ENCODE measurements at places on chromosomes 2 and 18.

- DNase-seq: no peak
Observed at GRCh38 chr18:44733069-44733753, 52.5 kb downstream of the SETBP1 start.

DNA sequence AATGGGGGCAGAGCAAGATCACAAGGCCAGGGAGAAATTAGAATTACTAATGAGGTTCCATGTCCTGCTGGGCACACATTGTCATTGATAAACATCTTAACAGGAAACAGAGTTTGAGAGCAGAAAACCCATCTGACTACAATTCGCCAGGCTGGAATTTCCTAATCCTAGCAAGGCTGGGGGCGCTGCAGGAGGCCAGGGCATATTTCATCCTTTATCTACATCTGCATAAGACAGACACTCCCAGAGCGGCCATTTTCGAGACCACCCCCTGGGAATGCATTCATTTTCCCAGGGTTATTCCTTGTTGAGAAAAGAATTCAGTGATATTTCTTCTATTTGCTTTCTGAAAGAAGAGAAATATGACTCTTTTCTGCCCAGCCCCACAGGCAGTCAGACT, 152.7 kb downstream of the SUCLG1 start:
- no peak for DNase-seq

DNA sequence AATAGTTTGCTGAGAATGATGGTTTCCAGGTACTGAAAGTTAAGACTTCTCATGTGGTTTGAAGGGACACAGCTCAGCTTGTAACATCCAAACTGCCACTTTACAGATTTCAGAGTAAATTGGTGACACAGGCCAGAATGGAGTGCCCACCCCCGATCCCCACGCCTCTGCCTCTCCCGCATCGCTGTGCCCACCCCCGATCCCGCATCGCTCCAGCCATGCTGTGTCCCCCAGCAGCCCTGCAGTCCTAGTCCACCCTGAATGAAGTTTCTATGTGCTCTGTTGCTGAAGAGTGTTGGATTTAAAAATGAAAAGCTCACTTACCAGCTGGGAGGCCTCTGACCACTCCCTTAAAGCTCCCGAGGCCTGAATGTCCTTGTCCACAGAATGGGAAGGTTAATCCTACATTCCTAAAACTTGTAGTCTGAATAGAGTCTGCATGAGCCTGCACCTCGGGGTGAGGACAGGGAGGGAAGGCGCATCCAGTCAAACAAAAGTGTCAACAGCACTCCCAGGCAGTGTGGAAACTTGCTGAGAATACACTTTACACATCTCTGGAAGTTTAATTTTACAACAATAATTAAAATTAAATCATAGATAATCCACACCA, 176.4 kb upstream of the ID2 start:
- DNase-seq: no peak

GRCh38 chr18:67428158-67428557, 88.4 kb downstream of the DSEL start:
- DNase-seq: no peak

- no peak for DNase-seq
Observed at GRCh38 chr2:75539955-75540716, 20.6 kb downstream of the EVA1A start.

- DNase-seq: no peak
Observed at GRCh38 chr18:54888933-54889332, 60.7 kb downstream of the RAB27B start.

GRCh38 chr2:20823917-20824316, 1.0 kb upstream of the LDAH start:
- DNase-seq: no peak

DNA sequence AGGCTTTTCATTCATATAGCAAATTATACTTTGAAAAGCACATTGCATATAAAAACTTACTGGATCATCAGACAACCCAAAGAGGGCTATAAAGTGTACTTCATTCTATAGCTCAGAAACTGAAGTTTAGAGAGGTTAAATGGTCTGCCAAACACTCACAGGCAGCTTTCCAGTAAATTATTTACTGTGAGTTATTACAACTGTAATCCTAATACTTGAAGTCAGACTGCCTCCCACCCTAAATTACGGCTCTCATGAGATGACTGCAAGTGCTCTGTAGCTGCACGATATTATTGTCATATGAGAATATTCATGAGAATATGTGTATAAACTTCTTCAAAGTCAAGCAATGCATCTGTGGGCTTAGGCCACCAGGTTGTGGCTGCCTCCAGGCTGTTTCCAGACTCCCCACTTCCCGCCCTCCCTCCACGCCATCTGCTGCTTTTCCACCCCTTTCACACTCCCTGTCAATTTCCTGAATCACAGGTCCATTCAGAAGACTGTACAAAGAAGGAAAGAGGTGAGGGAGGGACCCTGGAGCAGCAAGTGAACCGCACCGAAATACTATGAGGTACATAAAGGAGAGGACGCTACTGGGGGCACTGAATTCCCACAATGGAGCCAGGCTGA, 111.1 kb upstream of the SPOPL start:
- DNase-seq: no peak

GRCh38 chr18:79572848-79573451, 106.7 kb upstream of the CTDP1 start:
- DNase-seq: no peak

- no peak for DNase-seq
Observed at GRCh38 chr18:71798986-71799673, 745.0 kb downstream of the CBLN2 start.

DNA sequence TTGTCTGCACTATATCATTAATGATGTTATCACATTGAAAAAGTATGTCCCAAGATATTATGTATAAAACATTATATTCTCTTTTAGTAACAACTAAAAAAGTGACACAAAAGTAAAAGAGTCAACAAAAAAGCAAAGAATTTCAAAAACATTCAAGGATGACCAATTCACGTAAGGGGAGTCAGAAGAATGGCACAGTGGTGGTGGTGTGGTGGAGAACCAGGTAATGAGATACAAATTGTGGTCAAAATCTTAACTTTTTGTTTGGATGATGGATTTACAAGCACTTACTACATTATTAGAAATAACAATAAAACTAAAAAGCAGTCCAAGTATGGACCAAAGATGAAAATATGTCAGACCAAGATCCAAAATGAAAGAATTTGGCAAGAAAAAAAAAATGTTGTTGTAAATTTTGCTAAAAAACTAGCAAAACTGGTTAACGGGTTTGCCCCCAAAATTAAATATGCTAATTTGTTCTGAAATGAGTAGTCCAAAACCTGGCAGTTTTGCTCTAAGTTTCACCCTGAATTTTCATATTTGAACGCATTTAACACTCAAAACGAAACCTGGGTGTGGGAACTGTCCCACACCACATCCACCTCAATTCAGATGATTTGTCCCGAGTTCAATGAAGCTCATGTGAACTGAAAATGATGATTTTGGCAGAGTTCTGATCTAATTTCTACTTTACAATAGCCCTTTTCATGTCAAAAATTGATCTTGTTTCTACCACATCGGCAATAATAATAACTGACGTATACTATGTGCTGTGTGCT, 135.8 kb downstream of the IKZF2 start:
- DNase-seq: no peak

DNA sequence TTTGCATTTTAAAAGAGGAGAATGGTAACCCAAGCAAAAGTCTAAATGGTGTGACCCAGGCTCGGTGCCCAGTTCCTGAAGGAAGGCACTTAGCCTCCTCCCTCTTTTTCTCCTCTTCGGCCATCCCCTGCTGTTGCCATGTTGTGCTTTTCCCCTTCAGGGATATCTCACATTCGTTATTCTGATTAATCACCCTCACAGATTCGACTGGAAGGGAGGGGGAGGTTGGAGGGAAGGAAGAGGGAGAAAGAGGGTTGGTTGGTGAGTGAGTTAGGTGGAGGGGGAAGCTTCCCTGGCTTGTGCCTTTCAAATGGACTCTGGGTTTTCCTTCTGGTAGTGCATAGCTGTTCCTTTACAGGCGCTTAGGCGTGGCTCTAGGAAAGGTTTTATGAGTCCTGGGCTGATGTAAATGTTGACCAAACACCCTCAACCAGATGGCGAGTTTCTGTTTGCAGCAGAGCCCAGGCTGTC, 39.0 kb upstream of the LYPD6B start:
- no peak for DNase-seq

GRCh38 chr2:120104772-120105171, 91.9 kb downstream of the EPB41L5 start:
- DNase-seq: no peak

DNA sequence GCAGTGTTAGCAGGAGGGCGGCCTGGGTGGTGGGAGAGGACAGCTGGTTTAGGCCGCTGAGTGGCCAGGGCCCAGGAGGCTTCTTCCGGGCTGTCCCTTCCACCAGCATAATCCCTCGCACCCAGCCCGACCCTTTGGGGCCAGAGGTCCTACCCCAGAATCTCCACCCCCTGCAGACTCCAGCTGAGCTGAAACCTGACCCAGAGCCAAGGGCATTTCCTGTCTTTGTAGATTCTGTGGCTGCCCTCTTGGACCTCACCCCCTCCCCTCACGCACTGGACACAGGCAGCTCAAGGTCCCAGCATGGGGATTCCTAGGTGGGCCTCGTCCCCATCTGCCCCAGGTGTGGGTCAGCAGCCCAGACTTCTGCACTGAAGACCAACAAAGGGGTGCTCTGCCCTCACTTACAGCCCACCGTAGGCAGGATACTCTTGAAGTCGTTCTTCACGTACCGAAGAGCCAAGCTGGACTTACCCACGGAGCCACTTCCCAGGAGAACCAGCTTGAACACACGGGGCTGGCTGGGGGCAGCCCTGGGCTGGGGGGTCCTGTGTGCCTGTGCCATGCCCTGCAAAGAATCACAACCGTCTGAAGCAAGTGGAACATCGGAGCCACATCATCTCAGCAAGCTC, 4.8 kb downstream of the RAB17 start:
- no peak for DNase-seq

- peak; percentile 21 for DNase-seq
Observed at GRCh38 chr18:77059294-77059916, 73.2 kb downstream of the MBP start.

DNA sequence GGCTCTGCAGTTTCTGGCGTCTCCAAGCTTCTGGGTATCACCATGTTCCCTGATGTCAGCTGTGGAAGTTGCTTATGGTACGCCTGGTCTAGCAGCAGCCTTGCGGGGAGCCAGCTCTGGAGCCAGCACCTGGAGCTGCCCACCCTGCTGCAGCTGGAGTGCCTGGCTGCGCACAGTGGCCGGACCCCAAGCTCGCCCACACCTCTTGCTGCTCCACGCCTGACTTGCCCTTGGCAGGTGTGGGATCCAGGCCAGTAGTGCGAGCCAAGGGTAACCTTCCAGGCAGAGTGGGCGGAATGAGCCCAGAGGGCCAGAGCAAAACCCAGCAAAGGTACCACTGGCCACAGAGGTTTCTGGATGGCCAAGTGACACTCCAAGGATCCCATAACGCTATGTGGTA, 13.2 kb upstream of the EML6 start:
- no peak for DNase-seq

DNA sequence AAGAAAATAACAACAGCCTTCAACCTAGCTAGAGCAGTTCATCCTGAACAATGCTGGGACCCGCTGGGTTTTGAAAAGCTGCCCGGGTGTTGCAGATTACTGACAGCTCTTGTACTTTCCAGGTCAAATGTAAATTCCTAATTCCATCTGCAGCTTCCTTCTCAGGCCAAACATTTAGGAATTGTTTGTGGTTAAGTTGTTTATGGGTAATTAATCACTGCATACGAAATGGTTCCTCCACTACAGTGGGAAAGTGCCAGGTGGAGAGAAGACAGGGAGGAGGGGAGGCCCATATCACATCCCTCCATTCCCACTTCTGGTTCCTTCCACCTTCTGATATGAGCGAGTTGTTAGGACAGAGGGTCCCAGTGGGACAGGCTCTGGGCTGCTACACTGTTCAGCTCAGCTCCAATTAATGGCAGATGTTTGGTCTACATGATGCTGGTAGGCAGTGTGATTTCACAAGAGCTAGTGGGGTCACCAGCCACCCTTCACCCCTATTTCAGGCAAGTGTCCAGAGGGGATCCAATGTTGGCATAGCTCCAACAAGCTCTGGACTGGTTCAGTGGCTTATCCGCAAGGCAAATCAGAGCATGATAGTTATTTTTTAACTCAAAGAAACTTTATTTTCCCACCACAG, 112.9 kb upstream of the ACAA2 start:
- DNase-seq: no peak

- peak; percentile 34 for DNase-seq
Observed at GRCh38 chr2:42926434-42927333, 134.3 kb upstream of the HAAO start.

DNA sequence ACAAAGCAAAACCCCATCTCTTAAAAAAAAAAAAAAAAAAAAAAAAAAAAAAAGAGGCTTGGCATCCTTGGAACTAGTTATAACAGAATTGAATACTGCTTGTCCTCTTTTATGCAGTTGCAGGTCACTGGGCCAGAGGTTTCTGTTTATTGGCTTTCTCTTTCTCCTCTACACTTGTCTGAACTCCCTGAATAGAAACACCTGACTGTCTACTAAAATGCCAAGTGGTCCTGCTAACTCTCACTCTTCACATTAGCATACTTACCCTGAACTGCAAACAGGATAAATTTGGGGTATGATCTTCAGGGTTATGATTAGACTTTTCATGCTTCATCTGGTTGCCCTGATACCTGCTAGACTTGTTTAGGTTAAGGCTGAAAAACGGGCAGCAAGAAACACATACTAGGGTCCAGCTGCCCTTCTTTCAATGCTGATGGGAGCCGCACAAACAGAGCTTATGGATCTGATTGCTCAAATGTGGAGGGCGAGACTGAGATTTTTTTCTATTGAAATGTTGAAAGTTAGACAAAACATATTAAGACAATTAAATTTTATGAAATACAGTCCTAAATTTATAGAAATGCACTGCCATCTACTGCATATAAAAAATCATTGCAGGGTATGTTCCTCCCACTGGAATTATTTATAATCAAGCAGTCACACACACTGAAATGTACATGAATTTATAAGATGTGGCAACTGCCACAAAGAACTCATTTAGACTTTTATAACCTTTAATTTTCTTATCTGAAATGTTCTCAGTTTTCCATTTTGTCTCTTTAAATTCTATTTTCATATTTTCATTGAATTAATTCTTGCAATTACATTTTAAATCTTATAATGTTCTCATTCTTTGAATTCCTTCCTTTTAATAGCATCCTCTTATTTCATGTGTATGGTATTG, 40.8 kb downstream of the GTF3C3 start:
- DNase-seq: no peak
